ENCODE measurements at places on chromosomes 12 and 14.

DNA sequence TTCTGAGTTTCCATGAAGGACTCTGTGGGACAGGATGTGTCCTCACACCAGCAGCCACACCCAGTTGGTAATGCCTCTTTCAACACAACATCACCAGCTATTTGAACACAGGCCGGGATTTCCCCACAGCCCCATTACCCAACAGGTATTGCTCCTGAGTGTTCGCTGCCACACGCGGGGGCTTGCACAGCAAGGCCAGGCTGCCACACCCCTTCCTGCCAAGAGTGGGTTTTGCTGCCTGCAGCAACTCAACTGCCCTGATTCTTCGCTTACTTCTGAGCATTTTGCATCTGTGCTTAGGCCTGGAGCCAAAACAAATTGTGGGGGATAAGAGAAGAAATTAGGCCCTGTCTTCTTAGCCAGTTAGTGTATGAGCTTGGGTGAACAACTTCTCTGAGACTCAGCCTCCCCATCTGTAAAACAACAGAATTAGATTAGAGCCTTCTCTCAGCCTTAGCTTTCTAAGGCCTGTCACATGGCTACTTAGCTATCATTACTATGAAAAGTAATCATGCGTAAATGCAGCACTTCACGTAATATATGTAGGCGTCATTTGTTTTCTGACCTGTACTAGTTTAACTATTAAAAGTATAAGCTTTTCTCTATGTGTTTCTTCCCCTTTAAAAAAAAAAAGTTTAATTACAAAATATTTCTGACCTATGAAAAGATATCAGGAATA is 20.0 kb downstream of the CKAP4 start:
- no peak for DNase-seq

DNA sequence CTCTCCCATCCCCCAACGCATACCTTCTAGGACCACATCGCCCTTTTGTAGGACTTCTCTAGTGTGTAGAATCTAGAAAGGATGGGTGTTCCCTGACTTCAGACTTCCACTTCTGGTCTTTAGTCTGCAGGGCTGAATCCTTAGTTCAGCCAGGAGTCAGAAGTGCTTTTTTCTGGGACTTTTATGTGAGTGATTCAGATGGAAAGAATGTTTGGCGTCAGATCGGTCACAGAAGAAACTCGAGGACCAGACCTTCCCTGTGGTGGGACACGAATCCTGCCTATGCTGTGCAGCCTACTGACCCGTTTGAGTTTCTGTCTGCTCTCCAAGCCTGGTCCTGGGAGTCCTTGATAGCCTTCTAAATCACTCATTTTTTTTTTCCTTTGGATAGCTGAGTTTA is 165.4 kb upstream of the SSTR1 start:
- DNase-seq: no peak

- DNase-seq: no peak
Measured at GRCh38 chr12:57892232-57892972, 45.9 kb upstream of the CTDSP2 start.

DNA sequence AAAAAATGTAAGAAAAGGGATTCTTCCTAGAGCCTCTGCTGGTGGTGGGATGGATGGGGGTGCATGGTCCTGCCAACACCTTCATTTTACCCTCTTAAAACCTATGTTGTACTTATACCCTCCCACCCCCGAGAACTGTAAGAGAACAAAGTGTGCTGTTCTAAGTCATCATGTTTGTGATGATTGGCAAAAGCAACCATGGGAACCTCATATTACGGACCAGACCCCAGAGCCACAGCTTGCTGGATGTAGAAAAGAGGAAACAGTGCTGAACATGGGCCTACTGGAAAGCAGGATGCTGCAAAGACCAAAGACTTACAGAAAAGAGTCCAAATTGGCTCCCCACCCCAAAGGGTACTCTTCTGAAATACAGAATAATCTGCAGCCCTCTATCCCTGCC is 311.2 kb downstream of the DUSP6 start:
- DNase-seq: no peak

DNA sequence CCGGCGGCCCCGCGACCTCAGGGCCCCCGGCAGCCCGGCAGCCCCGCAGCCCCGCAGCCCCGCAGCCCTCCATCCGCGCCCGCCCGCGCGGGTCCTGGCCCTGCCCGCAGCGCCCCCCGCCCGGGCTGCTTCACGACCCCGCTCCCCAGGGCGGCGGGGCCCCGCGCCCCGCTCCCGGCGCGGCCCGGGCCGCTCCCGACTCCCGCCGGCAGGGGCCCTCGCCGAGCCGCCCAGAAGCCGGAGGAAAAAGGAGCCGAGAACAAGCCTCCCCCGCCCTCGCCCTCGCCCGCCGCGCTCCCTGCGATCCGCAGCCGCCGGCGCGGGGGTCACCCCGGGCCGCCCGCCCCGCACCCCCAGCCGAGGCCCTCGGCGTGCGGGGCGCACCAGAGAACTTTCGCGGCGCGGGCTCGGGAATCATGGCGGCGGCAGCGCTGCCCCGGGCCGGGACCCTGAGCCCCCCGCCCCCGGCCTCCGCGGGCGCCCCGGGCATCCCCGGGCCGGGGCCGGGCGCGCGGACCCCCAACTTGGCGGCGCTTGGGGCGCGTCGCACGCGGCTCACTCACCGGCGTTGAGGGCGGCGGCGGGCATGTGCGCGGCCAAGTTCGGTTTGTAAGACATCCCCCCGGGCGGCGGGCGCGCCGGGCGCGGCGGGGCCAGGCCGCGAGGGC is 521 bp downstream of the CDK2AP1 start:
- DNase-seq: peak; percentile 95

- no peak for DNase-seq
Measured at GRCh38 chr12:63978519-63978918, 134.0 kb downstream of the SRGAP1 start.

GRCh38 chr12:12032851-12033797 is 37.6 kb upstream of the BCL2L14 start:
- DNase-seq: peak; percentile 77

- DNase-seq: no peak
Measured at GRCh38 chr12:42612231-42612613, 22.7 kb upstream of the PRICKLE1 start.

Data from D341Med (cell line).